ENCODE measurements at places on chromosomes 6 and 20.
A peak's percentile ranks its signal among the peaks of the same experiment; 100 is the strongest.

- DNase-seq, result no peak
Observed at GRCh38 chr6:2190661-2191389, 54.6 kb downstream of the GMDS start.

DNA sequence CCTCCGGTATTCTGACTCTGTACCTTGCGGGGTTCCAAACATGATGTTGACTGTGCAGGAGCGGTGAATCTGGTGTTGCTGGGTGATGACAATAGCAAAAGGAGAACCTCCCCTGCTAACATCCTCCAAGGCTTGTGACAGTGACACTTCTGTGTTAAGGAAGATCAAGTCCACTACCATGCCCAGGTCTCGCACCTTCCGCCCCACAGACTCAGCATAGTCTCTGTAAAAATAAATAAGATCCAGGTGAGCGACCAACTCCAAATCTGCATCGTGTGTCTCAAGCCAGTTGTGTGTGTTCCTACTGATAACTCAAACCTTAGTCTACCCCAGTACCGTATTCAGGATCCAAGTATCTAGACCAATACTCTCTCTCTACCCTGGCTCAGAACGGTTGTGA lies 24.8 kb downstream of the NCOA5 start:
- DNase-seq, result no peak

GRCh38 chr20:11305406-11305805 lies 612.3 kb upstream of the BTBD3 start:
- DNase-seq, result no peak

- peak; percentile 38 for DNase-seq
Observed at GRCh38 chr20:53080969-53081871, 109.1 kb downstream of the TSHZ2 start.

DNA sequence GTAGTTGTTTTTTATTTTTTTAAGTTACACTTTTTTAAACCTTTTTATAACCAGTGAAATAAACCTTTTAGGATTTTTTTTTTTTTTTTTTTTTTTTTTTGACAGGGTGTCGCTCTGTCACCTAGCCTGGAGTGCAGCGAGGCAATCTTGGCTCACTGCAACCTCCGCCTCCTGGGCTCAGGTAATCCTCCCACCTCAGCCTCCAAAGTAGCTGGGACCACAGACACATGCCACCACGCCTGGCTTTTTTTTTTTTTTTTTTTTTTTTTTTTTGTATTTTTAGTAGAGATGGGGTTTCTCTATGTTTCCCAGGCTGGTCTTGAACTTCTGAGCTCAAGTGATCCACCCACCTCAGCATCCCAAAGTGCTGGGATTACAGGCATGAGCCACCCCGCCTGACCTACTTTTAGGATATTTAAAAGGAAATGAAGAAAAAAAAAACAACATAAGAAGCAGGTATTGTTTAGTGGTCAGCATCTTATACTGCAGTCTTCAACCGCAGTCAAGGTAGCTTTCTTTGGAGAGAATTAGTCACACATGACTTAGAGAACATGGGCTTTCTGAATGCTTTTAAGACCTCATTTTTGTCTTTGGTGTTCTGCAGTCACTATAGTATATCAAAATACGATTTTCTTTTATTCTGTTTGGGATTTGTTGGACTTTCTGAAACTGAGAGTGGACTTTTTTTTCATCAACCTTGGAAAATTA lies 1.6 kb downstream of the POLR1H start:
- DNase-seq, result no peak

DNA sequence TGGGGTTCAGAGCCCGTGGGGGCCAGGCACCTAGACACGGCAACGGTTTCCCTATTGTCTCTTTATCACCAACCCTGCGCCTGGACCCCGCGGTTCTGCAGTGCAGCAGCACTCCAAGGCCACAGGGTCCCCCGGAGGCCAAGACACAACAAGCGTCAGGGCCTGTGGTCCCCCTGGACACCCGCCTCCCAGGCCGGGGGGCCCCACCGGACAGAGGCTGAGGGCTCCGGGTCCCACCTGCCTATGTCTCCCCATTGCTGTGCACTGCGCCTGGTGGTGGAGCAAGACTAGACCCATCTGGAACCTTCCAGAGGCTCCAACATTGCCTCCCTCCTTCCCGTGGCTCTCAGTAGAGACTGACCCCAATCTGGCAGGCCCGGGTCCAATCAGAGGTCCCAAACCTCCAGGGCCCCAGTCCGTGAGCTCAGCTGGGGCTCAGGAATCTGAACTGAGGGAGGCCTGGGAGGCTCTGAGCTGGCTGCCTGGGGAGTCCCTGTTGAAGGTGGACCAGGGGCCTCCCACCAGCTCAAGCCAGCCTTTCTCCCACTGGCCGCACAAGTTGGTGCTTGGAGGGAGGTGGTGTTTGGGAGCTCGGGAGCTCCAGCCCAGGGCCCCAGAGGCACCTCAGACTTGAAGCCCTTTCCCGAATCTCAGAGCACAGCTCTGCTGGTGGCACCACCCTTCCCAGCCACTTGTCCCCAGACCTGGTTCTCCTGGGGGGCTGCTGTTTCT lies 8.8 kb downstream of the GATA5 start:
- DNase-seq, result no peak

GRCh38 chr6:4253604-4254231 lies 118.3 kb upstream of the ECI2 start:
- peak; percentile 75 for DNase-seq

DNA sequence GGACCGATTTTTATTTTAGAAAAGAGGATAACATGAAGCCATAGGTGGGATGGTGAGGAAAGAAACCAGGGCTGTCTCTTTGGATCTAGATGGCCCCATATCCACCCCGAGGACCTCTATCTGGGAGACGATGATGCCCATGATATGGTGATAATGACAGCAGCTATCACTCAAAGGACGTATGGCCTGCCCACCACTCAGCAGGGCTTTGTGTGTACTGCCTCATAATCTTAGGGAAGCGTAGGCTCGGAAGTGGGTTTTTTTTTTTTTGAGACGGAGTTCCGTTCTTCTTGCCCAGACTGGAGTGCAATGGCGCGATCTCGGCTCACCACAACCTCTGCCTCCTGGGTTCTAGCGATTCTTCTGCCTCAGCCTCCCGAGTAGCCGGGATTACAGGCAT lies 8.2 kb upstream of the TAF8 start:
- DNase-seq, result no peak

- DNase-seq, result peak; percentile 11
Observed at GRCh38 chr6:166206066-166206465, 38.4 kb upstream of the TBXT start.

- no peak for DNase-seq
Observed at GRCh38 chr6:134590004-134590403, 272.1 kb upstream of the SGK1 start.

- no peak for DNase-seq
Observed at GRCh38 chr6:35907750-35908149, 13.1 kb downstream of the SRPK1 start.

DNA sequence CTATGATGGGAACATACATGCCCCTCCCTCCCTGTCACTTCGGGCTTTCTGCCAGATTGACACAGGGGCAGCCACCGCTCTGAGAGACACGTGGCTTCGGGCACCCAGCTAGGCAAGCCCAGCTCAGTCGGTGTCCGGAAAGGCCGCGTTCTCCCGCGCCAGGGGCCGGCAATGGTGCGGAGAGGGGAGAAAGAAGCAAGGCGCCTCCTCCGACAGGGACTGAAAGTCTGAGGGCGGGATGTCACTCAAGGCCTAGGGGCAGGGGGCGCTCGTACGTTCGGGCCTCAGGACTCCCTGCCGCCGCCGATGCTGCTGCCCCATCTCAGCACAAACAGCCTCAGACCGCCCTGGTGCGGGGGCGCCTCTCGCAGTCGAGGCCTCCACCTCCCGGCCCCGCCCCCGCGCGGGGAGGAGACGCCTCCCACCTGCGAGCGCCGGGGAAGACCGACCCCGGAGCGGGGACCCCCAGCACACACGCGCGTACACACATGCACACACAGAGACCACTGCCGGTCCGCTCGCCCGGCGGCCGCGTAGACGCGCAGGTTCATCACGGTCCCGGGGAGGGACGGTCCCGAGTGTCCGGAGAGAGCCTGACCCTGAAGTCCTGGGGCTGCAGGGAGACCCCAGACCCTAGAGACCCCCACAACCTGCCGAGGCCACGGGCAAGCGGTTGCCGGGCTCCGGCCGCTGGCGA lies 1.9 kb downstream of the GRM4 start:
- peak; percentile 29 for DNase-seq

DNA sequence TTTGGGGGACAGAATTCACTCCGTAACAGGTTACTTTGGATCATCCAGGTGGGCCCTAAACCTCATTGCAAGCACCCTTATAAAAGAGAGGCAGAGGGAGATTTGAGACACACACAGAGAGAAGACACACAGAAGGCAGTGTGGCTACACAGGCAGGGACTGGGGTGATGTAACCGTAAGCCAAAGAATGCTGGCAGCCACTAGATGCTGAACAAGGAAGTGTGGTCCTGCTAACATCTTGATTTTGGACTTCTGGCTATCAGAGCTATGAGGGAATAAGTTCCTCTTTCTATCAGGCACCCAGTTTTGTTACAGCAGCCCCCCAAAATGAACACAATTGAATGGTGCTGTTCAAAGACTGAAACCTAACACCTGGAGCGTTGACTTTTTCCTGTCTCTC lies 191.3 kb upstream of the MYLIP start:
- no peak for DNase-seq

- DNase-seq, result peak; percentile 89
Observed at GRCh38 chr6:116251568-116252384, 2.1 kb downstream of the TSPYL4 start.

DNA sequence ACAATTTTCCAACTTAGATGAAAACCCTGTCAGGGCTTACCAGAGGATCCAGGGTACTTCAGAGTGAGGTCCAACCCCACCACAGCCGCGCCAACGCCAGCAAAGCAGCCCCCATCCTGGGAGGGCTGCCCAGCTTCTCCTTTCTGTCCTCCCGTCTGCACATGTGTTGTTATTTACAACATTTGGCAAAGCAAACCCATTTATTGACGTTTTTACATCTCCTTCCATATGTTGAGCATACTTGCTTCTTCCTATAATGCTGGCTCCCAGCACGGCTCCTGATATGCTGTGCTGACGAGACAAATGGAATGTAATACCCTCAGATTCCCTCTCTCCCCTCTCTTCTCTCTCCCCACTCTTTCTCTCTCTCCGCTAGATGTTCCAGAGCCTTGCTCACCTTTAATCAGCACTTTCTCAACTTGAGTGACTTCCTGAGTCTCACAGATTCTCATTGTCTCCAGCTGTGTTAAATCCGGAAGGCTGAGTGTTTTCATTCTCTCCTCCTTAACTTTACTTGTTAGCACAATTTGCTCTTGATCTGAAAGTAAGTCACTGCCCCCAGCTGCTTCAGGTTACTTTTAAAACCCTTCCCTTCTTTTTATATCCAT lies 22.7 kb downstream of the RCAN2 start:
- peak; percentile 9 for DNase-seq

- peak; percentile 17 for DNase-seq
Observed at GRCh38 chr20:32626859-32627636, 41.9 kb upstream of the NOL4L start.

DNA sequence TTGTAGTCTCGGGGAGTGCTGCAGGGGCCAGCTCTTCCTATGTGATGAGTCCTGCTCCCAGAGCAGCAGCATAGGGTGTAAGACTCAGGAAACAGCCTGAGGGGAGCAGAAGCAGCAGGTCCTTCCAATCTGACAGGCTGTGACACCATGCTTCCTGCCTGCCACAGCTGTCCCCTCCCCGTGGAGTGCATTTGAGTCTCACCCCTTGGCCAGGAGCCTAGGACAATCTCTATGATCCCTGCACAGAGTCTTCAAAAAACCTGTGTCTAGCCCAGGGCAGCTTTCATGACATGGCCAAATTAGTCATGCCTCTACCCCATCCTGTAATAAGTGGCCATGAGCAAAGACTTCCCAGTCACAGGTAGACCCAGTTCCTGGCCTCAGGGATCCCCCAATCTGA lies 23.1 kb upstream of the LRFN2 start:
- no peak for DNase-seq

GRCh38 chr20:20014659-20015058 lies 2.5 kb upstream of the NAA20 start:
- DNase-seq, result no peak

- DNase-seq, result peak; percentile 29
Observed at GRCh38 chr6:118980063-118980462, 45.1 kb upstream of the MCM9 start.

GRCh38 chr20:40966103-40966502 lies 62.5 kb upstream of the TOP1 start:
- no peak for DNase-seq

GRCh38 chr6:20757761-20758160 lies 223.5 kb downstream of the CDKAL1 start:
- DNase-seq, result peak; percentile 65

- DNase-seq, result no peak
Observed at GRCh38 chr6:52103623-52104022, 16.2 kb upstream of the PKHD1 start.

DNA sequence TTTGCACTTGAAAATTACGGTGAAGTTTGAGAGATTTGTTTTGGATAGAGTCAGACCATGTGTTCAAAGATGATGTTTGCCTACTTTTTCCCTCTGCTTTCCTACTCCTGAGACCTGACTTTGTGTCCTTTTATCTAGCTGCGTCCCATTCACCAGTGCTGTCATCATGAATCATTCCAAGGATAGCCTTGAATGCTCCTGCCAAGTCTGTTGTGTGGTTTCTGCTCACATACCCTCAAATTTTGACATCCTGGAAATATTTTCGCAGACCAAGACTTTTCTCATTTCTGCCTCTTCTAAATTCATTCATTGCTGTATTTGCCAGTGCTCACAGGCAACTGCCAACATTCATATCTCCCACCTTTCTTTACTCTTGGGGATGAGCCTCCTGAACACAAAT lies 175.9 kb upstream of the SCGN start:
- DNase-seq, result peak; percentile 38

DNA sequence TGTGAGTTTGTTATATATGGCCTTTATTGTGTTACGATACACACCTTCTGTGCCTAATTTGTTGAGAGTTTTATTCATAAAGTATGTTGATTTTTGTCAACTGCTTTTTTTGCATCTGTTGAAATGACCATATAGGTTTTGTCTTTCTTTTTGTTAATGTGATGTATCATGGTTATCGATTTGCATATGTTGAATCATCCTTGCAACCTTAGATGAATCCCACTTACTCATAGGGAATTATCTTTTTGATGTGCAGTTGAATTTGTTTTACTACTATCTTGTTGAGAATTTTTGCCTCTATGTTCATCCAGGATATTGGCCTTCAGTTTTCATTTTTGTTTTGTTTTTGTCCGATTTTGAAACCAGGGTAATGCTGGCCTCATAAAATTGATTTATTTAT lies 45.7 kb upstream of the TPD52L1 start:
- peak; percentile 6 for DNase-seq

- peak; percentile 23 for DNase-seq
Observed at GRCh38 chr6:116513224-116513875, 1.9 kb downstream of the CALHM5 start.

DNA sequence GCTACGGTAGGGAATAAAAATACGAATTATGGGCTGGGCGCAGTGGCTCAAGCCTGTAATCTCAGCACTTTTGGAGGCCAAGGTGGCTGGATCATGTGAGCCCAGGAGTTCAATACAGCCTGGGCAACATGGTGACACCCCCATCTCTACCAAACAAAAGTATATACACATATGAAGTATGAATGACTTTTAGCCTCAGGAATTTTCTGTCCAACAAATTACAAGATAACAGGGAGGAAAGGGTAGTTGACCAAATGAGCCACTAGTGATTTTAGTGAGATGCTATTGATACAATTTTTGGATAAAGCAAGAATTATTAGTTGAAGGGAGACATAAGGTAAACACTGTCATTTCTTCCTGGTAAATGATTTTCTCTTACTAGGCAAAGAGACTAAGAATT lies 328.2 kb downstream of the SYNE1 start:
- DNase-seq, result no peak

Measured in GM23248 (cell line).